ENCODE measurements at places on chromosomes 2 and 18.

GRCh38 chr2:74873678-74874640, 40.0 kb downstream of the HK2 start:
- no peak for DNase-seq

DNA sequence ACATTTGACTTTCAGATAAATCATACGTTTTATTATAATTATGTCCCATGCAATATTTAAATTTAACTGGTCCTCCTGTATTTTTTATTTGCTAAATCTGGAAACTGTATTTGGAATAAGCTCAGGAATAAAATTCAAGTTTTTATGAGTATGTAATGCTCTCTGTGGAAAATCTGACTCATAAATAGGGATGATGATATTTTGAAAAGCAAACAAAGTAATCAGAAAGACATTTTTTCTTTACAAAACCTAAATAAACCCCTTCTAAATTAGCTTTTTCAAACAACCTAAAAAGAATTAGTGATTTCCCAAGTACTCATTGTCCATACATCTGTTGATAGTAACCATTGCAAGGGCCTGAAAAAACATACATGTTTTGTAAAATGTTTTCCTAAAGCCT, 41.1 kb downstream of the ASB1 start:
- DNase-seq: no peak

- no peak for DNase-seq
Measured at GRCh38 chr2:235966932-235967757, 201.0 kb downstream of the GBX2 start.

- DNase-seq: no peak
Measured at GRCh38 chr2:162607915-162608314, 230.7 kb downstream of the KCNH7 start.

GRCh38 chr2:79259959-79260358, 100.4 kb upstream of the REG3A start:
- DNase-seq: no peak

DNA sequence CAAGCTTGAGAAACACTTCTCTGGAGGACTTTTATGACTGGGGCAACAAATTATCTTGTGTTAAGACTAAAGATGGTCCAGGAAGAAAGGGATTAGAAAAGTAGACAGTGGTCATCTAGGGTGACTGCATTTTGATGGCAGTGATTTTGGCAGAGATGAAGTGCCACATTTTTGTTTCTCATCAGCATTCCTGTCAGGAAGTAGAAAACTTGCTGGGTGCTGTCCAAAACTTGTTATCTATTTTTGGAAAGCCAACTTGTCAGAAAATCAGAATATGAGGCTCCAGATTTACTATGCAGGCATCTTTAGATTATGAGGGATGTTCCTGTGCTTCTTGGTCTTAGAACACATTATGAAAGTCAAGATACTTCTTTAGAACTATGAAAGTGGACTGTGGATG, 29.0 kb upstream of the CALCRL start:
- no peak for DNase-seq

DNA sequence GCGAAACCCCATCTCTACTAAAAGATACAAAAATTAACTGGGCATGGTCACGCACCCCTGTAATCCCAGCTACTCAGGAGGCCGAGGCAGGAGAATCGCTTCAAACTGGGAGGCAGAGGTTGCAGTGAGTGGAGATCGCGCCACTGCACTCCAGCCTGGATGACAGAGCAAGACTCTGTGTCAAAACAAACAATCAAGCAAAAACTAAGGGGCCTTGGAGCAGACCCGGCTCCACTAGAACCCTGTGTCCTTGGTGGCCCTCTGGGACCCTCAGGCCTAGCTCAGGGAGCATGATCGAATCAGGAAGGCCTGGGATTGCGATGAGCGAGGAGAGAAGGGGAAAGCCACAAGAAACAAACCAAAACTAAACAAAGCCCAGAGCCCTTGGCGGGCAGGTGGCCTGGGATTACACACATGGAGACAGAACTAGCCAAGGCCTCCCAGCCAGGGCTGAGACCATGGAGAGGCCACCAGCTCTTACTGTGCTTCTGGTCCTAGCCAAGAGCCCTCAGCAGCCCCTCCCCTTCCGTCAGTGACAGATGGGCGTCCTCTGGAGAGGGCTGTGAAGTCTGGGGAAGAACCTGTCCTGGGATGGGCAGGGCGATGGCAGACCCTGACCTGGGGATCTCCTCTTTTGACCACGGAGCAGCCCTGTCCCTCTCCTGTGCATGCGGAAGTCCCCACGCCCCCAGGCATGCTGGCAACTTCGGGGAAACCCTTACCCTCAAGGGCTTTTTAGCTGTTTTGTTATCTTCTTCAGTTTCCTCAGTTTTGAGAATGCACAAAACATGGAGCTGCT, 27.4 kb upstream of the CATIP start:
- DNase-seq: no peak

- DNase-seq: no peak
Measured at GRCh38 chr2:208315081-208315788, 49.2 kb downstream of the PIKFYVE start.

DNA sequence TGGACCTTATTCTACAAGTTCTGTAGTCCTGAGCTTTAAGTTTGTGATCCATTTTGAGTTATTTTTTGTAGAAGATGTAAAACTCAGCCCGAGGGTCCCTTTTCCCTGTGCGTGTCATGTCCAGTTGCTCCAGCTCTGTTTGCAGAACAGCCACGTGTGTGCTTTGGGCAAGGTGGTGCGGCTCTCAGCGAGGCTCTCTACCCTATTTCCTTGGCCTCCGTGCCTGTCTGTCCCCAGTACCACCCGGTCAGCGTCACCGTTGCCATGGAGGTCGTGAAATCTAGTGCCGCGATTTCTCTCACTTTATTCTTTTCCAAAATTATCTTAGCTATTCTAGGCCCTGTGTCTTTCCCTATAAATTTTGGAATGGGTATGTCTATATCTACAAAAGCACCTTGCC, 141.0 kb upstream of the CTDP1 start:
- no peak for DNase-seq

GRCh38 chr2:28994679-28995078, 13.6 kb downstream of the TOGARAM2 start:
- DNase-seq: no peak

DNA sequence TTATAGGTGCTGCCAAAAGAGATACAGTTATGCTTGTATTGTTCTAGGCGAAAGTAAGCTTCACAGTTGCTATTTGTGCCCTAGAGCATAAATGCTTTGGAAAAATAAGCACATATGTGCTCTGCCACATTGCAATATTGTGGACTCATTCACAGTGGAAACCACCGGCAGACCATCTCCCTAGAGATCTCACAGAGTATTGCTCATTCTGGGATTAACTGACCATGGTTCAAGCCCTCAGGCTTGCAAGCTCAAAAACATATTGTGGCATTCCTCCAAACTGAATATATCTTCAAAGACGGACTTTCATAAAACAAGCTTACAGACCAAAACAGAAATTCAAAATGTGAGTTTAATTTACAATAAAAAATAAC, 158.2 kb upstream of the CCDC150 start:
- DNase-seq: no peak
